ENCODE measurements at places on chromosomes 2 and 18. TPM values are rescaled to one million over a fixed set of nuclear protein-coding genes. Genes with fewer than 3 reads are reported as not detected.

DNA sequence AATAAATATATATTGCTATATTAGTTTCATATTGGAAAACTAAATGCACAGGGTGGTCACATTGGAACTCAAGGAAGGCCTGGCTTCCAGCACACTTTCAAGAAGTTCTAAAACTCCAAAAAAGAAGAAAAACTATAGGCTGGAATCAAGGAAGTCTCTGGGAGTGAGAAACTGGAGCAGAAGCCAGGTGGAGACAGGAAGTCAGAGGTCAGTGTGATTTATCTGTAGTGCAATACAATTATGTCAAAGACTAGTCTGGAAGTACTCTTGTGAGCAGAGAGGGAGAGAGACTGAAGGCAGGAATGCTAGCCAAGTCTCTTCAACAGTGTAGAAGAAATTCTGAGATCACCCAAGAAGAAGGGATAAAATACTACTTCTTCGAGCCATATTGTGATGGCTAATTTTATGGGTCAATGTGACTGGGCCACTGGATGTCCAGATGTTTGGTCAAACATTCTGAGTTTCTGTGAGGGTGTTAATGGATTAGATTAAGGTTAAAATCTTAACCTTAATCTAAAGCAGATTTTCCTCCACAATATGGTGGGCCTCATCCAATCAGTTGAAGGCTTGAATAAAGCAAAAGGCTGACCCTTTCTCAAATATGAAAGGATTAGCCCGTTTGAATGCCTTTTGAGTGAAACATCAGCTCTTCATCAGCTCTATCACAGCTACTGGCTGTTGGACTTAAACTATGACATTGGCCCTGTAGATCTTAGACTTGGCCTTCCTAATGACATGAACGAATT, 208.0 kb downstream of the TDRD15 start:
- no peak for DNase-seq

DNA sequence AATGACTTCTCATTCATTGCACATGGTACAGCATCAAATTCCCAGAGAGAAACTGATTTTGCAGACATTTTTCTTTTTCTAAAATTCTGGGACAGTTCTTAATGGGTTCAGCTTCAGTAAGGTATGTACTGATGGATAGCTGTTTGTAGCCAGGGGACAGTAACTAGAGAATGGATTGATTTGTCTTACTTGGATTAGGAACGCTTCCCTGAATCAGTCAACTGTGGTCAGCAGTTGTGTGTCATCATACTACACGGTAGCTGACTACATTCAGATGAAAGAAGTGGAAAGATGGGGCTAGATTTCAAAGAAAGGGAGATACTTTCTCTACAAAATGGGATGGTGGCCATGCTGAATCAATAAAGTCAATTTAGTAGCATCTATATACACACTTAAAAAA, 431.4 kb downstream of the GRB14 start:
- DNase-seq = no peak

DNA sequence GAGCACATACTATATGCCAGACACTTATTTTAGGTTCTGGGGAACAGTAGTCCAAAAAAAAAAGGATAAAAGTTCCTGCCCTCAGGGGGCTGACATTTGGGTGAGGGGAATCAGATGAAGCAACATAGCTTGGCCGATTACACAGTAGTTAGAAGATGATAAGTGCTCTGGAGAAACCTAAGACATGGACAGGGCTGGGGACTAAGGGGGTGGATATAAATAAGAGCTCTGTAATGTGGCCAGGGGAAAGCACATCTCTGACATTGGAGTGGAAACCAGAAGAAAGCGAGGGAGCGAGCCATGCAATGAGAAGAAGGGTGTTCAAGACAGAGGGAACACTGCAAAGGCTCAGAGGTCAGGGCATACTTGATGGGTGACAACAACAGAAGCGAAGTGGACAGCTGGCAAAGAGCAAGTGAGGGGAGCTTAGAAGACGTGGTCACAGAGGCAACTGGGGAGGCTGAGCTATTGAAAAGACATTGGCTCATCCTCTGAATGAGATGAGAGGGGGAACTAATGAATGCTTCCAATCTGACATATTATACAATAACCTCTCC, 11.4 kb downstream of the TMEM182 start:
- no peak for DNase-seq

CD8B2 gene
- not detected for total RNA-seq

B3GNT7 gene
- total RNA-seq = 9.1 TPM

SKA1 gene
- total RNA-seq = 0.38 TPM

DNA sequence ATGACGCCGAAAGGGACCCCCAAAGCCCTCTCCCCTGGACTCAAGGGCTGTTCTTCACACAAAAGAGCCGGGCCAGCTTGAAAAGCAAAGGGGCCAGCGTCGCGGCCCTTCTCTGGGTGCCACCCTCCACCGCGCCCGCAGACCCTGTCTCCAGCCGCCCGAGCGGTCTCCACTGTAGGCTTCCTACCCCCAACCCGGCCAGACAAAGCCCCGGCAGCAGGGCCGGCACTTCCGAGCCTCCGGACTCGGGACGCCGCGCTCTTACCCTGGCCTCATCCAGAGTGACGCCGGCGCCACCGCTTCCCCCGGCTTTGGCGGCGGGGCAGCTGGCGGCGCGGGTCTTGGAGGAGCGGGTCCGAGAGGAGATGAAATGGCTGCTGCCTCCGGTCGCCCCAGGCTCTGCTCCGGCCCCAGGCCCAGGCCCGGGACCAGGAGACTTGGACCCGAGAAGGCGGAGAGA, 603 bp downstream of the ATAD2B start:
- peak; percentile 82 for DNase-seq

- no peak for DNase-seq
Observed at GRCh38 chr2:167992278-167992677, 255.1 kb downstream of the STK39 start.

GRCh38 chr2:193590831-193591230, 1396.1 kb upstream of the TMEFF2 start:
- no peak for DNase-seq

GRCh38 chr2:187988348-187988747, 303.3 kb upstream of the GULP1 start:
- DNase-seq = no peak

RUFY4 gene
- total RNA-seq = not detected

GRCh38 chr2:102803041-102803896, 41.4 kb downstream of the TMEM182 start:
- no peak for DNase-seq

BOLA3 gene
- total RNA-seq = 88.4 TPM

DNA sequence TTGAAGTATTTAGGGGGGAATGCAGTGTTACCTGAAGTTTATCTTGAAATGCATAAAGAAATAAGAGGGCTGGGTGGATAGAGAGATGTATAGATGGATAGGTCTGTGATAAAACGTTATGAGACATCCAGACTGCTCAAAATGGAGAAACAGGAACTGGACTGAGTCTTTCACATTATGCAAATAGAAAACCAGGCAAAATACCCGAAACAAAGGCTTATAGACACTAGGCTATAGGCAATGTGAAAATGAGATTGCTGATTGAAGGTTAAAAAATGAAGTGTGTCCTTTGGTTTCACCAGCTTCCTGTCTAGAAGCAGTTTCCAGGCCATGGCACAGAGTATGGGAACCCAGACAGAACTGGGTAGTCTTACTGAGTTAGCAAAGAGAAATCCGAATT, 24.9 kb upstream of the SLC3A1 start:
- no peak for DNase-seq

AKAIN1 gene
- not detected for total RNA-seq
